ENCODE measurements at places on chromosomes 7 and 10.

DNA sequence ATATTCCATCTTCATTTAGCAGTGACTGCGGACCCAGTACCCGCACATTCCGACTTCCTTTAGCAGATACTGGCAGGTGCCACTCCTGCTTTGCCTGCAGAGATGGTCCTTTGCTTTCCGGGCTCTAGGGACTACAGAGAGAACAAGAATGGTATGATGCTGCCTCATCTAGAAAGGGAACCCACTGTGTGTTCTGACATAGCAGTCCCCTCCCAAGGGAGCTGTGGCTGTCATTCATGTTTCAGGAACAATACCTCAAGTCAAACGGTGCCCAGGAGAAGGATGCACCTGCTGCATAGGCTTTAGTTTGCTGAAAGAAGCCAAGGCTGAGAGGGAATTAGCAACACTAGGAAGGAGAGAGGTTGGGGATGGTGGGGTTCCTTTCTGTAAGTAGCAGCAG, 15.9 kb upstream of the TMEM72 start:
- DNase-seq: no peak

DNA sequence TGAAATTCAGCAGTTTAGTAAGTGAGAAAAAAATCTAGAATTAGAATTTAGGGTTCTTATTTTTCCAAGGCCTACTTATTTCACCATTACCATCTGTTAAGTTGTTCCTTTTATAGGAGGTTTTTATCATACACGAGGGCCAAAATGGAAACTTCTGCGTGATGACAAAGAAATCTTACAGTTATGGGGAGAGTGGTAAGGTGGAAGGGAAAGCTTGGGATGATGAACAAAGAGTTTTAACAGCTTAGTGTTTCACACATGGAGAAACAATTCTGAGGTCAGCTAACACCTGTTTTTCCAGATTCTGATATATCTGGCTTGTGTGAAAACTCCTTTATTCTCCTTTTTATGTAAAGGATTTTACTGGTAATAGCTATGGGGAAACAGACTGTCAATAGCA, 49.8 kb upstream of the SEMA3C start:
- no peak for DNase-seq

- DNase-seq: no peak
Measured at GRCh38 chr7:16260236-16260728, 161.1 kb downstream of the CRPPA start.

- no peak for DNase-seq
Measured at GRCh38 chr10:88851706-88852105, at the start of gene ANKRD22. ANKRD22 (minus strand) TSS chr10:88851844; CDS start chr10:88851607, 237 bp downstream.

DNA sequence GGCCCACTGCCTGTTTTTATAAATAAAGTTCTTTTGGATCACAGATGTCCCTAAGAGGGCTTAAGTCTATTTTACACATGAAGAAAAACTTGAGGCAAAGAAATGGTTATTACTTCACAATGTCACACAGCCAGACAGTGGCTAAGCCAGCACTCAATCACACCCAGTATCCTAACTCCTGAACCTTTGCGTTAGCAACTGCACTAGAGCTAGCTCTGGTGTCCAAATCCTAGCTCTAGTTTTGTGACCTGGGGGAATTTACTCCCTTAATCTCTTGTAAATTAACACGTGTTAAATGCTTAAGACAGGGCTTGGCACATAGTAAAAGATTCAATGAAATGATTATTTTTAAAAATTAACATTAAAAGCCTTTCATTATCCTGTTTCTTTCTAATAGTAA, 49.0 kb upstream of the TPK1 start:
- no peak for DNase-seq

- no peak for DNase-seq
Measured at GRCh38 chr10:103736763-103737162, 118.6 kb downstream of the SH3PXD2A start.

DNA sequence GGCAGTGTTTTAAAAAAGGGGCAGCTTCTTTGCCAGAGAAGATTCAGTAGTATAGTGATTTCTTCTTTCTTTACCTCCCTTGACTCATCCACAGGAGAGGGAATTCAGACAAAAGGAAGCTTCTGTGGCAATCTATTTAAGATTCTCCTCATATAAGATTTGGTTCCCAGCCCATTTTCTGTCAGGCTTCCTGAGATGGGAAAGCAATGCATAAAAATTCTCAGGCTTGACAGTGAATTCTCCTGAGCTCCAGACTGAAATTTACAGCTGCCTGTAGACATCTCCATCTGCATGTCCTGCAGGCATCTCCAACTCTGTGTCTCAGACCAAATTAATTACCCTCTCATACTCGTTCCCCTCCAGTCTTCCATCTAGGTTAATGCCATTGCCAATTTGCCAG, 72.8 kb downstream of the TSPAN12 start:
- DNase-seq: no peak

GRCh38 chr7:97342512-97342911, 225.0 kb downstream of the SDHAF3 start:
- no peak for DNase-seq

GRCh38 chr10:26242706-26243350, 26.3 kb downstream of the GAD2 start:
- DNase-seq: no peak

GRCh38 chr10:117911684-117912083, 135.1 kb downstream of the RAB11FIP2 start:
- no peak for DNase-seq

GRCh38 chr7:80002865-80003264, 131.8 kb upstream of the GNAI1 start:
- no peak for DNase-seq

DNA sequence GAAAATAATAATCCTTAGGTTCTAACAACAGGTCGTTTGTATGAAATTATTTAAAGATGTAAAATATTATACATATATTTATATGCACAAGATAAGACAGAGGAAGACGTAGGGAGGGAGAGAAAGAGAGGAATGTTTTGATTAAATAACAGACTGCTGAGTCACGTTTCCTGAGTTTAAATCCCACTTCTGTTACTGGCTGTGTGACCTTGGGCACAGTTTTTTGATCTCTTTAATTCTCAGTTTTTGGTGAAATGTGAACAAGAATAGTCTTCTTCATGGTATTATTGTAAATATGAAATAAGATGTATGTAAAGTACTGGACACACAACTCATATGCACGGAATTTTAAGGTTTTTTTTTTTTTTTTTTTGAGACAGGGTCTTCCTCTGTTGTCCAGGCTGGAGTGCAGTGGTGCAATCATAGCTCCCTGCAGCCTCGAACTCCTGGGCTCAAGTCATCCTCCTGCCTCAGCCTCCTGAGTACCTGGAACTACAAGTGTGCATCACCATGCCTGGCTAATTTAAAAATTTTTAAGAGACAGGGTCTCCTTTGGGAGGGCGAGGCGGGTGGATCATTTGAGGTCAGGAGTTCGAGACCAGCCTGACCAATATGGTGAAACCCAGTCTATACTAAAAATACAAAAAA, 42.6 kb downstream of the BAMBI start:
- no peak for DNase-seq

DNA sequence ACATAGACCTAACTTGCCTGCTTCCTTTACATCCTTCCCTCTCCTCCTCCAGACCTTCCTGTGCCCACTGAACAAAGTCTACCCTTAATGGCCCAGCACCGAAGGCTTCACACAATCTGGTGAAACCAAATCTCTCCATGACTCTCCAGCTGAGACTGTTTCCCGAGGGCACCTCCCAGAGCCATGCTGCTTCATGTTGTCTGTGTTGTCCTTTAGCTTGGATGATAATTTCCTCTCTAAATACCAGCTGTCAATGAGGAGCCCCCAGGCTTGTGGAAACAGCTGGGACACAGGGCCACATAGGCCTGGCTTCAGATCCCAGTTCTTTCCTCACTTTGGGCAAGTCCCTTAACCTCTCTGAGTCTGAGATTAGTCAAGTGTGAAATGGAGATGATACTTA, 54.3 kb downstream of the DLD start:
- no peak for DNase-seq

DNA sequence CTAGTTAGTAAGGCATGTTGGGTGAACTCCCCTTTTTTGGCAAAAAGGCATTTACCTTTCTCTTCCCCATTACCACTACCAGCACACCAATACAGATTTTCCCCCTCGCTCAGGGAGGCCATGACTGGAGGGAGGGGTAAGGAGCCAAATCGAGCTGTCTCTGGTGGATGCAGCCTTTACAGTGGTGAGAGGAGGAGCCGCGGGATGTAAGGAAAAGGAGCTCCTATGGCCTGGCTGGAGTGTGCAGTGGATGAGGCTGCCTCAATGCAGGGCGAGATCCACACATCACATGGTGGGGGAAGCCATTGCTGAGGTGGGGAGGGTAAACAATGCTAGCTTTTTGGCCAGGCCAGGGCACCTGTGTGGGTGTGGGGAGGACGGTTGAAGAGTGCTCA, 416.2 kb downstream of the EXOC4 start:
- no peak for DNase-seq

DNA sequence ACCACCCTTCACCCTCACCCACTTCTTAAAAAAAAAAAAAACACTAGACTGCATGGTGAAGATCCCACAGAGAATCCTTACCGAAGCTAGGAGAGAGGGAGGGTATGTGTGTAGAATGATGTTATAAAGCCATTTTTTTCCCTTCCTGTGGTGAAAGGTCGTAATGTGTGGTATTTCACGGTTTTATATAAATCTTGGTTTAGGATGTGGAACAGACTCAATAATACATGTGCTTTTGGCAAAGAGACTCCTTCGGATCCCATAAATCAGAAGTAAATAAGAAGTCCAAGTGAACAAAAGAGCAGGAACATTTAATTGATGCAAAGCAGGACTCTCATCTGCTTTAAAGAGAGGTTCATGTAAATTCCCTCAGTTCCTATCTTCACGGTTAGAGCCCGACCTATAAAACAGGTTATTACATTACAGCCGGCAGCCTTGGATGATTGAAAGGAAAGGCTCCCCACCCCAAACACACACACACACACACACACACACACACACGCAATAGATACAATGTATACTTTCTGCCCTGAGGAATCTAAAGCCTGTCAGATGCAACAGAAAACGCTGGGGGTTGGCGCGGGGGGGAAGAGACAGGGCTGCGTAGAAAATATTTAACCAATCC, 8.8 kb downstream of the DLX5 start:
- no peak for DNase-seq

- DNase-seq: no peak
Measured at GRCh38 chr10:85080934-85081333, 752.5 kb downstream of the CCSER2 start.

GRCh38 chr10:71234004-71234894, 21.9 kb downstream of the UNC5B start:
- no peak for DNase-seq

- DNase-seq: no peak
Measured at GRCh38 chr10:129523031-129523722, 56.1 kb downstream of the MGMT start.

GRCh38 chr7:39733881-39734632, 110.7 kb downstream of the RALA start:
- no peak for DNase-seq

DNA sequence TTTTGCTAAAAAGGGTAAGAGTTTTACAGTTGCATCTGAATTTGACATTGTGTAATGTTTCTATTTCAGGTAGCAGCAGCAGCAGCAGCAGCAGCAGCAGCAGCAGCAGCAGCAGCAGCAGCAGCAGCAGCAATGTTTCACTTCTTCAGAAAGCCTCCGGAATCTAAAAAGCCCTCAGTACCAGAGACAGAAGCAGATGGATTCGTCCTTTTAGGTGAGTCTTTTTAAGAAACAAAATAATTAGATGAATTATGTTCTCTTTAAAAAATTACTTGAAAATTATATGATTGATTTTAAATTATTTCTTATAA, 32.6 kb downstream of the UMAD1 start:
- no peak for DNase-seq

GRCh38 chr7:116271161-116271913, 61.0 kb downstream of the TES start:
- DNase-seq: no peak

GRCh38 chr7:135803143-135803542, 54.5 kb upstream of the FAM180A start:
- no peak for DNase-seq

- no peak for DNase-seq
Measured at GRCh38 chr7:28069807-28070206, 110.8 kb downstream of the JAZF1 start.

DNA sequence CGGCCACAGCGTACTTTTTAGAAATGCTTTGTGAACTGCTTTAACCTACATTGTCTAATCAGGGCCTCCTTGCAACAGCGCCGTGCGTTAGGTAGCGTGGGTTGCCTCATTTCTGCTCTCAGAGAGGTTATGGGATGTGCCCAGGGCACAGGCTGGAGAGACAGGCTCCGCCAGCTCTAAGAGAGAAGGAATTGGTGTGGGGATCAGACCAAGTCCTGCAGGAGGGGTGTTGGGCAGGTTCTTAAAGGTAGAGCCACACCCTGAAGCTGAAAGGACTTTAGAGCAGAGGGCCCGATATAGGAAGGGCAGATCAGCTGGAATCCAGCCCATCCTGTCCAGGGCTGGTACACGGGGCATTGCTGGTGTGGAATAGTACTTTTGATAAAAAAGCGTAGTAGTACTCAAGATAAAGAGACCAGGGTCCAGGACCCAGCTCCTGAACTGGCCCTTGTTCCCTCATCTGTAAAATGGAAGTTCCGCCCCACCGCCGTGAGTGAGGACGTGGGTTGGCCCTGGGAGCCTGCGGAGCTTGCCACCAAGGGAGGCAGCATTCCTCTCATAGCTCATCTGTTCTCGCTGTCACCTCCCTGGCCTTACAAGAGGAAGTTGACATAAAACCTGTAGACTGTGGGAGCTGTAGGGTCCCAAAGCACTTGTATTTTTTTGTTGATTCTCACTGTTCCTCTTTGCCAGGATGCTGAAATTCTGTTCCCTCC, 37.2 kb downstream of the TMEM120A start:
- no peak for DNase-seq

GRCh38 chr10:3213208-3213607, 40.6 kb upstream of the PITRM1 start:
- no peak for DNase-seq

GRCh38 chr10:28481968-28482367, 51.0 kb upstream of the WAC start:
- DNase-seq: no peak

- DNase-seq: no peak
Measured at GRCh38 chr7:132049462-132050304, 493.3 kb upstream of the PODXL start.

GRCh38 chr7:157901166-157901565, 564.4 kb downstream of the DNAJB6 start:
- no peak for DNase-seq

DNA sequence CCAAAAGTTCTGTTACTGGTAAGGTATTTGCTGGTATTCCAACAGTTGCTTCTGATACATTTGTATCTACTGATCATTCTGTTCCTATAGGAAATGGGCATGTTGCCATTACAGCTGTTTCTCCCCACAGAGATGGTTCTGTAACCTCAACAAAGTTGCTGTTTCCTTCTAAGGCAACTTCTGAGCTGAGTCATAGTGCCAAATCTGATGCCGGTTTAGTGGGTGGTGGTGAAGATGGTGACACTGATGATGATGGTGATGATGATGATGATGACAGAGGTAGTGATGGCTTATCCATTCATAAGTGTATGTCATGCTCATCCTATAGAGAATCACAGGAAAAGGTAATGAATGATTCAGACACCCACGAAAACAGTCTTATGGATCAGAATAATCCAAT, 131.0 kb downstream of the AASS start:
- DNase-seq: no peak

Measured in cortex of kidney (tissue), 1 donor.